ENCODE measurements at places on chromosomes 7 and 10.

DNA sequence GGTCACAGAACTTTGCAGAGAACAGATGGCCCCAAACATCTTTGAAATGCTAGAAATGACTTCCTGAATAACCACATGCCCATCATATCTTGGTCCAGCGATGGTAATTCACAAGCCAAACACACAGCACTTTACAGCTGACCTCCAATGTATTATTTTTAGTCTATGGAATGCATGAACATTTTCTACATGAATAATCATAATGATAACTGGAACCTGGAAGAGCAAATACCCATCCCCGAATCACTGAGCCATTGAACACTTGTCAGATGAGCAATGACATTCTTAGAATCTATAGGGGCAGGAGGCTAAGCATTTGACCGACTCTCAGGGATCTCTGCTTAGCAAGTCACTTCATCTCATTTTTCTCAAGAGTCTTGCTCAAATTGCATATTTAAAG is 167.3 kb downstream of the CREB5 start:
- no peak for DNase-seq

DNA sequence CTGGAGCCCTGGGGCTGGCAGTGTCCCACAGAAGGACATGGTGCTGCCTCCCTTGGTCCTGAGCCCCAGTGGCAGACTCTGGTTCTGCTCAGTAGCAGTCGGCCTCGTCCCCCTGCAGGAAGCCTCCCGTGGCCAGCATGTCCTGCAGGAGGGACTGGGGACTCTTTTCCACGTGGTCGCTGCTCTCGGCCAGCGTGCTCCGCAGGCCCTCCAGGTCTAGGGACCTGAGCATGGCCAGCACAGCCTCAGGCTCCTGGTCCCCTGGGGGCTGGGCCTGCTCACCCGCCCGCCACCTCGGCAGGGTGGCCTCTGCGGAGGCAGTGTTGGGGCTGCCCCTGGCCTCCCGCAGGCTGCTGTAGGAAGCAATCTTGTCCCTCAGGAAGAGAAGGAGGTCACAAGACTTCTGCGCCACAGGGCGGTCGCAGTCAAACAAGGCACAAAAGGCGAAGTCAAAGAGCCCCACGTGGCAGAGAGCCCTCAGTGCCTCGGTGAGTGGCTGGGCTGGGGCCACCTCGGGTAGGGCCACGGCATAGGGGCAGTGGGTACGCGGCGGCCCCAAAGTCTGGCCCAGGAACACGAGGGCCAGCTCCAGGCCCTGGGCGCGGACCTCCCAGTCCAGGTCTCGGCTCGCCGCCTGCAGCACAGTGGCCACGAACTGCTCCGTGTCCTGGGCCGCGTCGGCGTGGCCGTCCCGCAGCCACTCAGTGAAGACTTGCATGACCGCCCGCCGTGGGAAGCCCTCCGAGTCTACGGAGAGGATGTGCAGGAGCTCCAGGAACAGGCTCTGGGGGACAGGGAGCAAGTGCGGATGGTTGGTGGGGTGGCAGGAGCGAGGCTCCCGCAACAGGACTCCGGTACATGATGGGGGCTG is 17.1 kb downstream of the BRAT1 start:
- no peak for DNase-seq

DNA sequence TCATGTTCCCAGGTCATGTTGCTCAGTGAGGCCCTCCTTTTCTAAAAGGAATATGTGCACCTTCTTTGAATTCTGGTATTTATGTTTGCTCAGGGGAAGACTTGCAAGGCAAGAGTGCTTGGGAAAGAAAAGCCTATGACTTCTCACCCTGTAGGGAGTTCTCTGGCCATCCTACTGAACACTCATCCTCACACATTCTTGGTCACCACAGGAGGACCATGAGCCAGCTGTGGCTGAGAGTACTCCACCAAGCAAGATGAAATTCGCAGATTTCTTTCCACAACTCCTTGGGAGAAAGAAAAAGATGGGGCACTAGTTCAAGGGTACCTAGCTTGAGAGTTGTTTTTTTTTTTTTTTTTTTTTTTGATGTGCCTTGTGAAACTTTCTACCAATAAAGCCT is 179.6 kb downstream of the FZD1 start:
- no peak for DNase-seq

GRCh38 chr10:92550924-92551323 is 23.0 kb downstream of the IDE start:
- no peak for DNase-seq

DNA sequence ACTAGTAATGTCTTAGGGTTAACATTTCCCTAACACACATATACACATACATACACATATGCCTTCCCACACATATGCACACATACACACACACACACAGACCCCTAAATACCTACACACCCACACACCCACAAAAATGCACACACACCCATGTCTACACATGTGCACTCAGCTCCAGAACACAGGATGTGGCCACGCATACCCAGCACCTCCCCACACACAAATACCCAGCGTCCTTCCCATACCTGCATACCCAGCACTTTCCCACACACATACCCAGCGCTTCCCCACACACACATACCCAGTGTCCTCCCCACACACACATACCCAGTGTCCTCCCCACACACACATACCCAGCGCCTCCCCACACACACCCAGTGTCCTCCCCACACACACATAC is 534.9 kb downstream of the DNAJB6 start:
- DNase-seq = no peak
